Activated CD8-positive, alpha-beta T cell treated with anti-CD3 and anti-CD28 coated beads, Interleukin-2, amount 10 ng/mL, durations not matched to agents 7 days and 5 days (primary cell): ENCODE measurements at places on chromosomes 6 and 20. TPM values are rescaled to one million over a fixed set of nuclear protein-coding genes. Genes with fewer than 3 reads are reported as not detected.

GRCh38 chr20:48102931-48103660 is 317.8 kb upstream of the SULF2 start:
- no peak overlapping the region for H3K4me3 ChIP-seq
- no peak for DNase-seq
- no peaks in the 10 kb centered on the region for H3K4me1 ChIP-seq
- no peaks in the 10 kb centered on the region for H3K27me3 ChIP-seq
- no peaks in the 10 kb centered on the region for H3K36me3 ChIP-seq

GRCh38 chr6:91114123-91114708 is 527.3 kb upstream of the MAP3K7 start:
- H3K36me3 ChIP-seq: no peaks in the 10 kb centered on the region
- DNase-seq: no peak
- H3K4me3 ChIP-seq: no peak overlapping the region
- H3K4me1 ChIP-seq: no peaks in the 10 kb centered on the region
- H3K27me3 ChIP-seq: no peaks in the 10 kb centered on the region

DNA sequence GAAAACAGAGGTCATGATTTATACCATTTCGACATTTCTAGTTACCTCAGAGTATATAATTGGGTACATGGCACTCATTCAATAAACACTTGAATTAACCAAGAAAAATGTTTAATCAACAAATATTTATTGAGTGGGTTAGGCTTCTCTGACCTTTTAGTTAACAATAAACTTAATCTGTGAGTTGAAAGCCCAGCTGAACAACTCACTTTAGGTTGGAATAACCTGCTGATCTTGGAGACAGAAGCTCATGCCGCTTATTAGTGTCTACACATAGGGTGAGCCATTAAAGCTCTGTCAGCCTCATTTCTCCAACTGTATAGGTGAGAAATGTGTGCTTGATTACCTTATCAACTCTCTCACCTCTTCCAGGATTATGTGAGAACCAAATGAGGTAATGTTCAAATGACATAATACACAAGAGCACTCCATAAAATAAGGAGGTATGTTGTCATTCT is 98.2 kb upstream of the DTNBP1 start:
- no peak overlapping the region for H3K27ac ChIP-seq
- no peaks in the 10 kb centered on the region for H3K27me3 ChIP-seq
- no peak for DNase-seq
- no peaks in the 10 kb centered on the region for H3K36me3 ChIP-seq

DNA sequence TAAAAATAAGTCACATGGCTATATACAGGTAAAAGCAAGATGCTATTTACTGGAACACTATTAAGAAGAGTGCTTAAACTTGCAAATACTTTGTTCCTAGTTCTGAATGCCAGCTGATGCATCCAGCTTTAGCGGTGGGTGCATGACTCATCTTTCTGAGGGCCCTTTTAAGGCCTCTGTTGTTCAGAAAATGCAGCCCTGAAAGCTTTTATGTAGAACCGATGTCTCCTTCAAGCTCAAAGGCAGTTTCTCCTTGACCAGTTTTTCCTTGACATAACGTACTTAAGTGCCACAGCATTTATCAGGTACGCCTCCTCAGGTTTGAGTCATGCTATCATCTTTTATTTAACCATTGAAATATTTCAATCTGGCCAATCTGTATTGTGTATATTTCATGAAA is 82.8 kb downstream of the MLIP start:
- H3K36me3 ChIP-seq: no peaks in the 10 kb centered on the region
- H3K27ac ChIP-seq: no peak overlapping the region
- no peak for DNase-seq
- no peak overlapping the region for H3K4me3 ChIP-seq
- H3K4me1 ChIP-seq: no peaks in the 10 kb centered on the region
- H3K27me3 ChIP-seq: no peaks in the 10 kb centered on the region

GRCh38 chr6:121201105-121201504 is 133.2 kb downstream of the TBC1D32 start:
- H3K27ac ChIP-seq: no peak overlapping the region
- no peak for DNase-seq
- no peak overlapping the region for H3K4me3 ChIP-seq
- H3K36me3 ChIP-seq: no peaks in the 10 kb centered on the region
- peaks cover 2% of the 10 kb centered on the region for H3K4me1 ChIP-seq

DNA sequence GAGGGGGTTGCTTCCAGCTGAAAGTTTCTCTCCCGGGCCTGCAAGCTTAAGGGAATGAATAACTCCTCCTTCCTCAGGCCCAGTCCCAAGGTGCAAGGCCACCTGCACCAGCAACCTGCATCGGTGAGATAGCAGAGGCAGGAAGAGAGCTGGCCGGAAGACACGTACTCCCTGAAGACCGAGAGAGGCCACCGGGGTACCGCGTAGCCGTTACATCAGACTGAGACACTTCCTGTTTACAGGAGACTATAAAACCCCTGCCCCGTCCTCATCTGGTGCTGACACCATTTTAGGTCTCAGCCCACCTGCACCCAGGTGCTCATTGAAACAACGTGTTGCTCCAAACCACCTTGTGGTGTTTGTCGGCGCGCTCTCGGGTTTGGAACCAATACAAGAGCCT is 60.5 kb upstream of the PRND start:
- DNase-seq: peak; percentile 53
- H3K4me1 ChIP-seq: peaks cover 35% of the 10 kb centered on the region
- H3K27me3 ChIP-seq: peaks cover 20% of the 10 kb centered on the region
- peak overlapping the region; percentile 63 for H3K27ac ChIP-seq
- no peak overlapping the region for H3K4me3 ChIP-seq

- no peak overlapping the region for H3K4me3 ChIP-seq
- no peak overlapping the region for H3K27ac ChIP-seq
- H3K36me3 ChIP-seq: no peaks in the 10 kb centered on the region
- DNase-seq: peak; percentile 63
These were observed 102.6 kb downstream of the LAMP5 start for GRCh38 chr20:9616833-9617461.

DNA sequence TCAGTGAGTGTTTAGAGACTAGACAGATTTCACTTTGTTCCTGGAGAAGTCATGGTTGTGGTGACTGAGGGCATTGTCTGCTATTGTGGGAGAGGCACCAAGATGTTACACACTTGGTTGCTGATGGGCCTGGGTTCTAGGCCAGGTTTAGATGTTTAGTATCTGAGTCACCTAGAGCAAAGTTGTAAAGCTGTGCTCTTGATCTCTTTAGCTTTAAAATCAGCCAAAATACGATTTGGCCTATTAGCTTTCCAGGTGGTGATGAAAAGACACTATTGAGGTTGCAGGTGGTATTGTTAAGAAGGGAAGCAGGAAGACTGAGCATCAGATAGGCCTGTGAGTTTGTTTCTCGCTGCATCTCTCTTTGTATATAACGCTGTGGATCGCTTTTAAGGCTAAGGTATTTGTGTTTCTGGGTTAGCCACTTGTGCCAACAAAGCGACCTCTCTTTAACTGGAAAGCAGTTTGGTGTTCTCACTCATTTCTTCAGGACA is 48.6 kb downstream of the FOXO3 start:
- no peaks in the 10 kb centered on the region for H3K27me3 ChIP-seq
- no peak overlapping the region for H3K27ac ChIP-seq
- H3K36me3 ChIP-seq: peaks cover 5% of the 10 kb centered on the region
- DNase-seq: no peak
- peaks cover 4% of the 10 kb centered on the region for H3K4me1 ChIP-seq

GRCh38 chr6:104941729-104942091 is 15.2 kb upstream of the LIN28B start:
- H3K27me3 ChIP-seq: peaks cover 28% of the 10 kb centered on the region
- no peak overlapping the region for H3K27ac ChIP-seq
- peaks cover 10% of the 10 kb centered on the region for H3K4me1 ChIP-seq
- no peak for DNase-seq

- no peaks in the 10 kb centered on the region for H3K27me3 ChIP-seq
- H3K4me3 ChIP-seq: no peak overlapping the region
- no peaks in the 10 kb centered on the region for H3K36me3 ChIP-seq
- H3K27ac ChIP-seq: no peak overlapping the region
These were observed 247.4 kb downstream of the CD109 start for GRCh38 chr6:73943411-73943810.

- no peak overlapping the region for H3K4me3 ChIP-seq
- peaks cover 39% of the 10 kb centered on the region for H3K36me3 ChIP-seq
- no peaks in the 10 kb centered on the region for H3K27me3 ChIP-seq
- DNase-seq: no peak
- no peaks in the 10 kb centered on the region for H3K4me1 ChIP-seq
These were observed 3.5 kb upstream of the SLC44A4 start for GRCh38 chr6:31882344-31882743.

GRCh38 chr6:17847203-17847760 is 140.2 kb downstream of the KIF13A start:
- H3K36me3 ChIP-seq: no peaks in the 10 kb centered on the region
- H3K4me1 ChIP-seq: no peaks in the 10 kb centered on the region
- no peak overlapping the region for H3K27ac ChIP-seq

DNA sequence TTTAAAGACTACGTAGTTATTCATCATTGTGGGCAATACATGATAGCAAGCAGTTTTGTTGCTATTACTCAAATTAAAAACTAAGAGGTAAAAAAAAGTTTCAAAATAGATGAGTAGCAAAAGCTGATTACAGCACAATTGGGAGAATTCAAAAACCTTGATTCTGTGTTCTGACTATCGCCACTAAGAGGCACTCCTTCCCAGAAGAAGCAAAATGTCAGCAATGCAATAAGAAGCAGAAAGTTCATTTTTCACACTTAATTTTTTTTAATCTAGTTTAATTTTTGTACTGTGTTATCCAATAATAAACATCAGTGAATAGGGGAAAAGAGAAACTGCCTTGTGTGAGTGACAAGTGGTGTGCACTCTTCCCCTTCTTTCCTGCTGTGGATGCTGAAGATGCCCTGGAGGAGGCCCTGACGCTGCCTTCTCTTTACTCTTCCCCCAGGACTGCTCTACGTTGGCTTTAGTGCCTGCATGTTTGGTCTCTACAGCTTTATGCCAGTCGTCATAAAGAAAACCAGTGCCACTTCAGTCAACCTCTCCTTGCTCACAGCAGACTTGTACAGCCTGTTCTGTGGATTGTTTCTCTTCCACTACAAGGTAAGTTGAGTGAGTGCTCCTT is 263.2 kb upstream of the PLN start:
- H3K4me1 ChIP-seq: peaks cover 7% of the 10 kb centered on the region
- DNase-seq: no peak
- no peaks in the 10 kb centered on the region for H3K36me3 ChIP-seq
- H3K27ac ChIP-seq: no peak overlapping the region

DNA sequence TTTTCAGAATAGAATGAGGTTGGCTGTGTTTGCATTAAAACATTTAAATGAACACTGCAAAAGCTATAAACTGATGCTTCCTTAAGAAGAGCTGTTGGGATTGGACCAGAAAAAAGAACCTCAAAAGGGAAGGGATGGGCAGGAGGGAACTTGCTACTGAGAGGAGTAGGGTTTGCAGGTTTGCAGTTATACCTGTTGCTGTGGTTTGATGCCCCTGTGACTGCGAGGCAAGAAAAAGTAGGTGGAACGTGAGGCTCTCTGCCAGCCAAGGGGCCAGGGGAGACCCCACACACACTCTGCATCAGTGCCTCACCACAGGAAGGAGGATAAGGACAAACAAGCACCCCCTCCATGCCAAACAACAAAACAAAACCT is 197.2 kb downstream of the BCAS1 start:
- H3K36me3 ChIP-seq: no peaks in the 10 kb centered on the region
- no peaks in the 10 kb centered on the region for H3K27me3 ChIP-seq
- no peak for DNase-seq
- H3K4me3 ChIP-seq: peak overlapping the region; percentile 81
- H3K27ac ChIP-seq: peak overlapping the region; percentile 98

GRCh38 chr6:135195522-135195921 is 14.4 kb downstream of the MYB start:
- H3K36me3 ChIP-seq: peaks cover 64% of the 10 kb centered on the region
- H3K27ac ChIP-seq: peak overlapping the region; percentile 55
- peaks cover 25% of the 10 kb centered on the region for H3K4me1 ChIP-seq
- no peaks in the 10 kb centered on the region for H3K27me3 ChIP-seq
- DNase-seq: no peak
- H3K4me3 ChIP-seq: no peak overlapping the region

DNA sequence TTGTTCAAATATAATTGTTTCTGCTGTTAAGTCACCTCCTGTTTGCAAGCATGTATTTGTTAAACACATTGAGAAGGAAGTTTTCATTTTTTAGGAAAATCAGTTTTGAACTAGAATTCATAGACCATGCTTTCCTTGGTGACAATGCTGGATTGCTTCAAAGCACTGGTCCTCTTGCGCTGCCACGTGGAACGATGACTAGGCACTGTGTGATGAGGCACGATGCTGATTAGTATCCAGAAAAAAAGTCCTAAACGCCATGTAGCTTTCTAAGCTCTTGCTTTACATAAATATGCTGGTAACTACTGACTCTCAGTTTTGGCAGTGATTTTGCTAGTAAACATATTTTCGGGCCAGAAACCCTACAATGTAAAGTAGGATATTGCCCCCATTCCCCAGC is 11.1 kb upstream of the EXOC2 start:
- H3K36me3 ChIP-seq: no peaks in the 10 kb centered on the region
- H3K27me3 ChIP-seq: peaks cover 29% of the 10 kb centered on the region
- no peak for DNase-seq
- H3K4me3 ChIP-seq: no peak overlapping the region

DNA sequence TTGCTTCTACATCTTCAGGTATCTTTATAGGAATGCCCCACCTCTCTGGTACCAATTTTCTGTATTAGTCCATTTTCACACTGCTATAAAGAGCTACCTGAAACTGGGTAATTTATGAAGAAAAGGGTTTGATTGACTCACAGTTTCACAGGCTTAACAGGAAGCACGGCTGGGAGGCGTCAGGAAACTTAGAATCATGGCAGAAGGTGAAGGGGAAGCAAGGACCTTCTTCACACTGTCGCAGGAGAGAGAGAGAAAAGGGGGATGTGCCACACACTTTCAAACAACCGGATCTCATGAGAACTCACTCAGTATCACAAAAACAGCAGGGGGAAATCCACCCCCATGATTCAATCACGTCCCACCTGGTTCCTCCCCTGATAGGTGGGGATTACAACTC is 24.4 kb upstream of the LY86 start:
- peaks cover 30% of the 10 kb centered on the region for H3K4me1 ChIP-seq
- H3K36me3 ChIP-seq: peaks cover 12% of the 10 kb centered on the region
- DNase-seq: no peak
- no peak overlapping the region for H3K27ac ChIP-seq
- H3K27me3 ChIP-seq: peaks cover 3% of the 10 kb centered on the region

The MROH8 gene
- 2.8 TPM for total RNA-seq

The C6orf132 gene
- 0.03 TPM for total RNA-seq

The CRISP2 gene
- not detected for total RNA-seq

The ZNF311 gene
- total RNA-seq: 0.40 TPM

The HSPA1A gene
- total RNA-seq: 75.7 TPM
